ENCODE measurements at places on chromosomes 6 and 20.

- DNase-seq = peak; percentile 68
Observed at GRCh38 chr6:144150710-144151657, 667 bp downstream of the STX11 start.

GRCh38 chr20:17896771-17897369 lies 71.7 kb downstream of the SNX5 start:
- no peak for DNase-seq

- DNase-seq = no peak
Observed at GRCh38 chr6:137104926-137105325, 60.2 kb upstream of the IL20RA start.

DNA sequence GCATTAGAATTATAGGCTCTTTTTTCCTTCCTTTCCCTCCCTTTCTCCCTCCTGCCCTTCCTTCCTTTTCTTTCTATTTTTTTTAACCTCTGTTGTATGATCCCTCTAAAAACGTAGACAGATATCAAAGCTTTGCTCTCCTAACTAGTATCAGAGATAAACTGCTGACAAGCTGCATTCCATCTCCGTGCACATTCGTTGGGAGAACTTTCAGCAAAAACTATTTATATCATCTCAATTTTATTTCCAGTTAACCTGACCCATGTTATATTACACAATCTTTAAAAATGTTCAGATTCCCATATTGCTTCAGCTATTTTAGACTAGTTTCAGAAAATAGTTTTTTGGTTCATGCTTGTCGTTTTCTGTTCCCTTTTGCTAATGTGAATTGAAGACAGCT lies 47.3 kb downstream of the RNF217 start:
- no peak for DNase-seq

DNA sequence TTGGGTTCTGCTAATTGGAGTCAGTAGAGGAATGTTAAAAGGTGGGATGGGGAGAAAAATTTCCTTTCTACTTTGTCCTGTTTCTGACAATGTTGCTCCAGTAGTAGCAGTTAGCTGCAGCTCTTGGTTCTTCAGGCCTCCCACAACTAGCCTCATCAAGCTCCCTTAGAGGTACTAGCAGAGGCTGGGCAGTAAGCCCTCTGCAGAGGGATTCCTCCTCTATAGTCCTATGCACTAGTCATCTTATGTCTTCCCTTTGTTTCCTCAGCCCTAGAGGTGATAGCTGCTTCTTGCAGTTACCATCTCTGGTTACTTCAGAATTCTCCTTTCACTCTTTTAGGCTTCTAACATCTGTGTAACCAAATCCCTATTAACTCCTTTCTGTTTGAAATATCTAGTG lies 99.8 kb downstream of the FILIP1 start:
- DNase-seq = no peak

DNA sequence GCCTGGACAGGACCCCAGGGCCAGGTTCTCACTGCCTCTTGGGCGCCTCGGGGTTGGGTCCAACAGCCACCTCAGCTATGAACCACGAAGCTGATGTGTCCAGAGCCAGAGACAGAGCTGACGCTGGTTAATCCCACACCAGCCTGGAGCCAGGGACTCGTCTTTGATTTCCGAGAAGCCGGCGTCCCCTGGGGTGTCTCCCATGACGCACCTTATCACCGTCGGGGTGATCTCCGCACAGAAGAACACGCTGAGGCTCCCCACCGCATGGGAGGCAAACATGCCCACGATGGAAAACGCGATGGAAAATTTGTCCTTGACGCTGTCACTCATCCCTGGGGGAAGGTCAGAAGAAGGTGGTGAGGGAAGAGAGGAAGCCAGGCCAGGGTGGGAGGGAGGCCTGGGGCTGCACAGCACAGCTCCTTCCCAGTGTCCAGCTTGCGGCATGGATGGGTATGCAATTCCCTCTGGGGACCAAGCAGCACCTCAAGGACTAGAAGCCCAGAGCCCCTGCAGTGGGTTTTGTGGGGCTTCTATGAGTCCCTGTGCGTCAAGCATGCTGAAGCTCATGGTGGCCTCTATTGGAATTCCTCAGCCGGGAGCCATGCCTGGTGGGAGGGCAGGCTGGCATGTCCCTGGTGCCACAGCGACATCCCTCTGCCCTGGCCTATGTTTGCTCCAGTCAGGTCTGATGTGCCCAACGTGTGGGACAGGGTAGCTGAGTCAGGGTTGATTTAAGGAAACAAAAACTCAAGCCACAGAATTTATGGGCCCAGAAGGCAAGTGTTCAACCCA lies 25.1 kb downstream of the PSMG4 start:
- DNase-seq = no peak

DNA sequence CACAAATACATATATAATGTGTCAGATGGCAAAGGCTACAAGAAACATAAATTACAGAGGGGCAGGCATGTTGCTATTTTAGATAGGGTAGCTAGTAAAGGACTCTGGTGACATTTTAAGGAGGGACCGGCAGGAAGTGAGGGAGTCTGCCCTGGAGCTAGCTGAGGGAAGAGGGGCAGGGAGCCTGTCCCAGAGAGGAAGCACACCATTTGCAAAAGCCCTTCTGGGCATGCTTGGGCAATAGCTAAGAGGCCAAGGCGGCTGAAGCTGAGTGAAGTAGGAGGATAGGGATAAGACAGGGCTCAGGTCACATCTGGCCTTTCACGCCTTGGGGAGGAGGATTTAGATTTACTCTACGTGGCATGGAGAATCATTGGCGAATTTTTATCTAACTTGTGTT lies 96.2 kb downstream of the RTN4IP1 start:
- DNase-seq = no peak

GRCh38 chr6:127391094-127391953 lies 47.9 kb upstream of the ECHDC1 start:
- DNase-seq = no peak

GRCh38 chr6:166312832-166313231 lies 4.6 kb upstream of the PRR18 start:
- DNase-seq = no peak

DNA sequence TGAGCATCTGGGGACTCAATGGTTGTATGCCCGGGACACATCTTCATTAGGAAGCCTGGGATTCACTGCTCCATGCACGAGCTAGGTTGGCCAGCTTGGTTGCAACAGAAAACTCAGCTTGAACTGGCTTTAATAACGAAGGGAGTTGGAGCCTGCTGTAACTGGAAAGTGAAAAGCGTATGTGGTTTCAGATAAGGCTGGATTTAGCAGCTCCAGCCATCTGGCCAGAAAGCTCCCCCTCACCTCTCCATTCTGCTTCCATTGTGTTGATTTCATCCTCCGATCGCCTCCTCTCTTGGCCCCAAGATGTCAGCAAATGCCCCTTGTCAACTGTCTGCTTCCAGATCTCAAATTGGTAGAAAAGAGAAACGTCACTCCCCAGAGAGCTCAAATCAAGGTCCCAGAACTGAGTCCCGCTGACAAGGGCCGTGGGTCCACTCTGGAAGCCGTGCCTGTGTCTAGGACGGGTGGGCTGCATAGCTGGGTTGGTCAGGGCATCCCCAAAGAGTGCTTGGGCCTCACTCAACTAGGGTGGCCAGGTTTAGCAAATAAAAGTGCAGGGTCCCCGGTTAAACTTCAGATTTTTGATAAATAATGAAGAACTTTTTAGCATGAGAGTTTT lies 117.0 kb upstream of the PMEPA1 start:
- no peak for DNase-seq

- DNase-seq = no peak
Observed at GRCh38 chr20:63309261-63310071, 16.5 kb downstream of the COL20A1 start.
